Kidney glomerular epithelial cell (primary cell): ENCODE measurements at places on chromosomes 16 and 17.

DNA sequence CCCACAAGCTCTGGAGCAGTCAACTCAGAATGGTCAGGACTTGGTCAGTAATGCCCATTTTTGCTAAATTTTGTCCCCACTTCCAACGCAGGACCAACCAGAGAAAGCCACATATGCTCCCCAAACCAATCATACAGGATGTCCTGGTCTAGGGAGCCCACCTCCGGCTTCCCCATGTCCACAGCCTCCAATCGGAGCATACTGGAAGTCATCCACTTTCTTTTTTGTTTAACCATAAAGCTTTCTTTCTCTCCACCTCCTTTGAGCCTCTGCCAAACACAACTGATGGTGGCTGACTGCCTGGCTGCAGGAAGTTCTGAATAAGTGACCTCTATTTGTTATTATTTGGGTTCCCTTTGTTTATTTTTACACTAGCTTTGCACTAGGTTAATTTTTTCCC, 549.1 kb downstream of the WWOX start:
- no peak for DNase-seq

DNA sequence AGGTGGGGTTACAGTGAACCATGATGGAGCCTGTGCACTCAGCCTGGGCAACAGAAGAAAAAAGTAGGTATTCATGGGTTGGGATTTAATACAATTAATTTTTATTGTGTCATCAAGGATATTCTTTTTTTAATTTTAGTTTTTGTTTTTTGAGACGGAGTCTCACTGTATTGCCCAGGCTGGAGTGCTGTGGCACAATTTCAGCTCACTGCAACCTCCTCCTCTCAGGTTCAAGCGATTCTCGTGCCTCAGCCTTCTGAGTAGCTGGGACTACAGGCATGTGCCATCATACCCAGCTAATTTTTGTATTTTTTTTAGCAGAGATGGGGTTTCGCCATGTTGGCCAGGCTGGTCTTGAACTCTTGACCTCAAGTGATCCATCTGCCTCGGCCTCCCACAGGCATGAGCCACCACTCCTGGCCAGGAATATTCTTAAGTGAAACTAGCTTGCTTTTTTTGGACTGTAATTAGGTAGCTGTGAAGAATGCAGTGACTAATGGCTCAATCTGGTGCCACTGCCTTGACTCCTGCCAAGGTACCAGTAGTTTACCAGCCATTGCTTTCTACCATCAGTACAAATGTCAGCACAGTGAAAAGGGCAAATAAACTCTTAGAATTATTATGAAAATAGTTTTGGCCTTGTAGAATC, 4.8 kb downstream of the PPM1D start:
- DNase-seq: peak; percentile 83

GRCh38 chr17:79156463-79157095, 82.0 kb downstream of the ENGASE start:
- DNase-seq: no peak

GRCh38 chr17:27954548-27955495, 61.7 kb upstream of the LYRM9 start:
- DNase-seq: peak; percentile 25

GRCh38 chr17:56203430-56203829, 50.2 kb downstream of the ANKFN1 start:
- no peak for DNase-seq

DNA sequence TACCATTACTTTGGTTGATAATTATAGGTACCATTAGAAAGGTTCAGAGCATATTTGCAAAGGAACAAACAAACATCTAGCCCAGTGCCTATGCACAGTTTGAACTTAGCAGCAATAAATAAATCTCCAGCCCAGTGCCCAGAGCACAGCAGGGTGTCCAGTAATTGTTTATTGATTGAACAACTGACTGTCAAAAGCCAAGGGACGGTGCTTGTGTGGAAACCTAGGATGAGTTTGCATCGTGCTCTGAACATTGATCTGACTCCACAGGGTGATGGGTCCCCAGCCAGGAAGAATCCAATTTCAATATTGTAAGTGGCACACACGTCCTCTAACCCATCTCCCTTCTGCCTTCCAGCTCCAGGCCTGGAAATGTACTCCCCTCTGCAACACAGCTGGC, 625.5 kb upstream of the C16orf82 start:
- no peak for DNase-seq

- peak; percentile 62 for DNase-seq
Observed at GRCh38 chr16:3938843-3939624, 58.5 kb upstream of the CREBBP start.

GRCh38 chr17:41844971-41845370, 7.3 kb downstream of the KLHL10 start:
- DNase-seq: no peak

DNA sequence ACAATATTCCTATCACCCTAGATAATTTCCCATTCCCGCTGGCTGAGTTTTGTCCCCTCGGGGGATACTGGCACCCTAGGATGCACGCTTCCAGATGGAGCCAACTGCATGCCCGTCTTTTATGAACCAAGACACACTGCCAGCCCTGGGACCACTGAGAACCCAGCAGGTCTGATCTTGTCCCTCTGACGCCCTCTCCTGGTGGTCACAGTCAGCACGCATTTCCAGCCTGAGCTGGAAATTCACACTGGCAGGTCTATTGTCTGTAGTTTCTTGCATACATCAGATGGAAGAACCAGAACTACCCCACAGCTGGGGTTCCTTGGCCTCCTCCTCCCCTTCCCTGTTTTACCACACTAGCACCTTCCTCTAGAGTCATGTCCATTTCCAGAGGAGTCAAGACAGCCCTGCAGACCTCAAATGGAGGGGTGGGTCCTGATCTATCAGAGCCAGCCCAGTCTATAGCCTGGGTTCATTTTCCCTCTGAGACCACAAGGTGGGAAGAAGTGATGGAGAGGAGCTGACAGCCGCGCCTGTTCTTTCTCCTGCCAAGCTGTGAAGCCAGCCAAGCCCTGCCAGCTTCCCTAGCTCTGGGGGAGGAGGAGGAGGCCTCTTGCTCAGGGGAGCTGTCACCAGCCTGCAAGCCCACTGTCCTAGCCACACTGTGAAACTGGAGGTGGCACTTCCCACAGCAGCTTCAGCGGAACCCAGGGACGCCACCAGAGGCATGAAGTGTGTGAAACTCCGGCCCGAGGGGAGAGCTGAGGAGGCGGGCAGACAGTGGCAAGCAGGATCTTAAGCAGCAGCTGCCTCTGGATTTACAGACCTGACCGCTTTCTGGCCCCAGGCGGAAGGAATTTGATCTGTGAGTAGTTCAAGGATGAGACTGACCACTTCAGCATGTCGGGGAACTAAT, 29.3 kb downstream of the MXRA7 start:
- DNase-seq: peak; percentile 37

DNA sequence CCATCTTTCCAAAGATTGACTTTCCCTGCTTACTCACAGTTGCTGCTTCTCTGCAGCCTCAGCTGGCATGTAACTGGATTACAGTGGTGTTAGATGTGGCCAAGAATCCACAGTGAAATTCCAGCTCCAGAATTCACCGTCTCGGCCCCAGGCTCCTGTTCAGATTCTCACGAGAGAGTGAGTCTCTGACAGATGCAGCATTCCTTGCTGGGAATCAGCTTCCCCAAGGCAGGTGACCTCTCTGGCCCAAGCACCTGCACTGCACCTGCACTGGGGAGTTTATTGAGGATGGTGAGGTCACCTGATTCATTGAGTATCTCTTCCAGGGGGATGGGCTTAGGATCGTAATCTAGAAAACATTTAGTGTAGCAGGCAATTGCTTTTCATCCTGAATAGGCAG, 600.5 kb upstream of the RBFOX1 start:
- DNase-seq: no peak

- no peak for DNase-seq
Observed at GRCh38 chr17:48102798-48103715, 1.8 kb upstream of the CBX1 start.

GRCh38 chr17:31309556-31309955, 4.3 kb downstream of the EVI2B start:
- DNase-seq: no peak
